Skeletal muscle cell (primary cell): ENCODE measurements at places on chromosomes 5 and 9.
A peak's percentile ranks its signal among the peaks of the same experiment; 100 is the strongest.

DNA sequence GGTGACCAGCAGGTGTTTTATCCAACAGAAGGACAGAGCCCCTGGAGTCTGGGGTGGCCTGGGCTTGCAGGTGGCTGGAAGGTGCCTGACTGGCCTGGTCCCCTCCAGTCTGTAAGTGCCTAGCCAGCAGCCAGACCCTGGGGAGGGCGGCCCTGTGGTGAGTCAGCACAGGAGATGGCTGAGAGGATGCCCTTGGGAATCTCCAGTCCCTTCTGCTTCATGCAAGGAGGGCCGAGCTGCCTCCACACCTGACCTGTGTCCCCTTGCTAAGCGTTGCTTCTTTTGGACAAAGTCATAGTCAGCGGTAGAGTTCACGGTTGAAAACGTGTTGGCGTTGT, 20.2 kb downstream of the OBP2B start:
- DNase-seq, result no peak

DNA sequence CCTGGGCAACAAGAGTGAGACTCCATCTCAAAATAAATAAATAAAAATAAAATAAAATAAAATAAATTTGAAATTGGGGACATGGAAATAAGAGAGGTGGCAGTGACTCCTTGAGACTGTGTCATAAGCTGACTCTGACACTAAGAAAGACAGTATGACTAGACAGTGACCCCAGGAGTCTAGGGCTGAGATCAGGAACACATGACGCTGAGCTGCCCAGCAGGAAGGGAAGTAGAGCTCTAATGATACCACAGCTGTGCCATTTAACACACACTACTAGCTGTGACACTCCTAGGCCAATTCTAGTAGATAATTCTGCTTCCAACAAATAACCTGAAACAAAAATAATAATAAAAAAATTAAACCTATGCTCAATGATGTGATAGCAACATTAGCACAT, 293.0 kb downstream of the SEC61B start:
- no peak for DNase-seq

DNA sequence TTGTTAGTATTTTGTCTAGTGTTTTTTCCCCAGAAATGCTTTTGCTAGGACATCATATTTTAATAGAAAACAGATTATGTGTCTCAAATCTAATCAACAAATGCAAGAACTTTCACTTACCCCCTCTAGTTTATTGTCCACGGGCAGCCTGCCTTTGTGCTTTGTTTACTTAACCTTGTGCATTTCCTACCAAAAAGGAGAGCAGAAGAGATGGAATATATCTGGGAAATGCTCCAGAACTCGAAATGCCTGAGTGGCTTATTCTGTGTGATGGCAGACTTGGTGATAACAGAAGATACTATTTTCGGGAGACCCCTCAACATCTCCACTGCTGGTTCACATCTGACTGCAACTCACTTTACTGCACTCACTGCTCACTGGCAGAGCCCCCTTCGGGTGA, 33.3 kb upstream of the SPDL1 start:
- no peak for DNase-seq

- DNase-seq, result peak; percentile 30
Measured at GRCh38 chr9:70679845-70680244, 265.4 kb upstream of the KLF9 start.

DNA sequence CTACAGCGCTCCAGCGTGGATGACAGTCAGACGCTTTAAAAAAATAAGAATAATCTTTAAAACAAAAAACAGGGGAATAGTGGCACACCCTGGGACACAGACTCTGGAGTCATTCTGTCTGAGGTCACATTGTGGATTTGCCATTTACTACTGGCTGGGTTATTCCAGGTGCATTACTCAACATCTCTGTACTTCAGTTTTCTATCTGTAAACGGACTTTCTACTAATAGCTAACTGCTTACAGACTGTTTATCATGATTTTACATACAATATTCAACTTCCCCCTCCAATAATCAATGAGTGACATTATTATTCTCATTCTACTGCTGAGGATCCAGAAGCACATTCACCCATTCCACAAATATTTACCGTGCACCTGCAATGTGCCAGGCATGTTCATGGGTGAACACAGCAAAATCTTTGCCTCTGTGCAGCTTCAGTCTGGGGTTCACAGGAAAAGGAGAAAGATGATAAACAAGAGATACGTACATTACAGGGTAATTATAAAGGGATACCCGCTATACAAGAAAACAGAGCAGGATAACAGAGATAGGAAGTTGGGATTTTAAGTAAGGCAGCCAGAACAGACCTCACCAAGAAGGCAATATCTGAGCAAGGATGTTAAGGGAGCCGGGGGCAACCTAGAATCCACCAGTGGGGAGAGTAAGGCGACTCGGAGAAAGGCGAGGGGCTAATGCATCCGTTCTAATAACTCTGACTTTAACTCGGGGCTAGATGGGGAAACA, 984 bp upstream of the RAD23B start:
- DNase-seq, result no peak

DNA sequence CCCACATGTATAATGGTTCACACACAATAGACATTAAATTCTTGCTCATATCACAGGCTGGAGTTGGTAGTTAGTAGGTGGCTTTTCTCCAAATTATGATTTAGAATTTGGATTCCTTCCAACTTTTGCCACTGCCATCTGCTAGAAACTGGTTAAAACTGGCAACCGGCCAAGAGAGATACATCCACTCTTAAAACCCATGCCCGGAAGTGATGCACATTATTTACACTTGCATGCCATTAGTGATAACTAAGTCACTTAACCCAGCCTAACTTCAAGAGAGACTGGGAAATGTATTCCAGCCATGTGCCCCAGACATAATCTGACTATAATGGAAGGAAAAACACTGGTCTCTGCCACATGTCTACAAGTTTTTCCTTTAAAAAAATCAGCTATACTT, 395.7 kb upstream of the SEMA6A start:
- no peak for DNase-seq

GRCh38 chr9:24844217-24844616, 298.5 kb upstream of the IZUMO3 start:
- DNase-seq, result no peak

DNA sequence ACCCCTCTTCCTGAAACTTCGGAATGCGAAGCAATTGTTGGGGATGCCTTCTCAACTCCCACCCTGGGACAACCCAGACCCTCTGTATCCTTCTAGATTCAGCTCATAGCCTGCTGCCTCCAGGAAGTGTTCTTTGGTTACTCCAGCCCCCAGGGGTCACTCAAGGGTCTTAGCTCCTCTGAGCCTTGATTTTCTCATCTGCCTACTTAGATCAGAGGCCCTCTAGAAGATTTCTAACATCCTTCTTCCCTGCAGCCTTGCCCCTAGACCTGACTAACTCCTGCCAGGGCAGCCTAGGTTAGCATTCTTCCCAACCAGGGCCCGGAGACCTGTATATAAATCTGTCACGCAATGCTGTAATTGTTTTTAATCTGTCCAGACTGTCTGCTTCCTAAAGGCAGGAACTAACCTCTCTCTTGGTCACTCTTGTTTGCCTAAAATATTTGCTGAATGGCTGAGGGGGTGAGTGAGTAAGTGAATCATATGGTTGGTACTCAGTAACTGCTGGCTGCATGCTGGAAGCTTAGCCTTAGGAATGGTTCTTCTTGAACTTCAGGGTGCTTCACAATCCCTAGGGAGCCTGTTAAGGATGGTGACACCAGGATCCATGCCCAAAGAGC, 8.2 kb downstream of the GALNT10 start:
- DNase-seq, result no peak

DNA sequence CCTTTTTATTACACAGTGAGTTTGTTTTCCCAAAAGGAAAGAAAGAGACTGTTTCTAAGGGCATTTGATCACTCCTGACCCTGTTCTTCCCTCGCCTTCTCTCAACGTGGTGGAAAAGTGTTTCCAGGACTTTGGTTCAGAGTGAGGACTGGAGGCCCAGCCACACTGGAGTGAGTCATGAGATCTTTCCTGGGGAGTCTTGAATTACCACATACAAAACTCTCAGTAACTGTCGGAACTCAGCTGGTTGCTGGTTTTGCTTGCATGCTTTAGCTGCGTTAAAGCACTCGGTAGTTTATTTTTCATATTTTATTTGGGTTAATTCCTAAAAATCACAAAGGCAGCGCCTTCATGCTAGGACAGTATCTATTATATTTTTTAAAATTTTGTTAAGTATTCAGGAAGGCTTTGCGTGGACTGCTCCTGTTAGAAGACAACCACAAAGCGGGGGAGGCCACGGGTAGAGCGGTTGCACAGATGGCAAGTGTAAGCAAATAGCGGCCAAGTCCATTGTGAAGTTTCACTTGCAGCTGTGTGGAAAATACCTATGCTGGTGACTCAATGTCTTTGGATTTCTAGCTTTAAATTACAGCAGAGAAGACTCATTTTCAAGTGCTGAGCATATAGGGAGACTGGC, 77.7 kb downstream of the ARSB start:
- DNase-seq, result peak; percentile 81

- no peak for DNase-seq
Measured at GRCh38 chr9:134350416-134350994, 24.2 kb downstream of the RXRA start.

DNA sequence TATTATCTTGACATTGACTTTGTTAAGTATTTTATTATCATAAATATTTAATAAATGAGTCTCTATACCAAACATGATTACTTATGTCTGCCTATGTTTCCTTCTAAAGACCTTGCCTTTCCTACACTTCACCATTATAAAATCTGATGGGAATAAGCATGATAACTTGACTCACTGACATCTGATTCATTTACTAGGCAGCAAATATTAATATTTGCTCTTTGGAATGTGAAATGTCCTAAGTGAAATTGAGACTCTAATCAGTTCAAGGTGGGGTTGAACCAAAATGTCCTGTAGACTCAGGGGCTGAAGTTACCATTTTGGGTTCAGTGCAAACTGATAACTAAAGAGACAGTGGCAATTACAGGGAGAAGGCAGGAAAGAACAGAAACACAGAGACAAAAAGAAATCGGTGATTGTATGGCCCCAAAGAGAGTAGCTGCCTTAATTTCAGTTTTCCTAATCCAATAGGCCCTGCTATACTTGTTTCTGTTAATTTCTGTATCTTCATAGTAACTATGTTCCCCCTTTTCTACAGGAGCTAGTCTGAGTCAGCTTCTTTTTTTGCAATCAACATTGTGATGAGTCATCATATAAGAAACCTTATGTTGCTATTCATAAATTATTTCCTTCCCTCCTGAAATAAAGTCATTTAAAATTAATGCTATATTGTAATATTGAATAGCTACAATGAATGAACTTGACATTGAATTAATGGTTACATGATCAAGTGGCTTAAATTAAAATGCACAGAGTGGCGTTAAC, 296.8 kb downstream of the PDE4D start:
- peak; percentile 41 for DNase-seq
